ENCODE measurements at places on chromosomes 4 and X.

- no peak for DNase-seq
Observed at GRCh38 chrX:68598841-68599240, 48.6 kb upstream of the STARD8 start.

GRCh38 chr4:145656156-145656555, 23.8 kb upstream of the C4orf51 start:
- no peak for DNase-seq

GRCh38 chr4:2810388-2810787, 17.5 kb downstream of the SH3BP2 start:
- DNase-seq: no peak

DNA sequence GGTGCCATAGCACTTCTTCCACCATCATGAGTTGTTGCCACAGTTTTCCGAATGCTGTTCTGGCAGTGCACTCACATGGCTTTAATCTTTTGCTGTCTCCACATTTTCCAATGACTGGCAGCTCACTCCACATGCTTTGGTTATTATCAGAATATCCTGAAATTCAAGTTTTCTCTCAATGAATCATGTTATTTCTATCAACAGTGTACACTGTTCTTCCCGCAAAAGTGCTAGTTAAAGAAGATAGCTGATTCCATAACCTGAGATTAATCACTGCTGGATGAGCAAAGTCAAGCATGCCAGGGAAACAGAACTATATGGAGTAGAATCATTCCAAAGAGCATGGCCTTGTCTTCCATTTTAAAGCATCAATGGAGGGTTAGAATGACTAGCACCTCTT, 14.6 kb upstream of the IL13RA2 start:
- no peak for DNase-seq

GRCh38 chr4:22596409-22596808, 80.5 kb upstream of the ADGRA3 start:
- no peak for DNase-seq

GRCh38 chr4:94480362-94480951, 28.7 kb downstream of the PDLIM5 start:
- no peak for DNase-seq

- DNase-seq: no peak
Observed at GRCh38 chrX:114583646-114584374, at the start of gene HTR2C. TSS of gene HTR2C (plus strand) at chrX:114584086. CDS start at chrX:114726937, 142,851 bp downstream.

DNA sequence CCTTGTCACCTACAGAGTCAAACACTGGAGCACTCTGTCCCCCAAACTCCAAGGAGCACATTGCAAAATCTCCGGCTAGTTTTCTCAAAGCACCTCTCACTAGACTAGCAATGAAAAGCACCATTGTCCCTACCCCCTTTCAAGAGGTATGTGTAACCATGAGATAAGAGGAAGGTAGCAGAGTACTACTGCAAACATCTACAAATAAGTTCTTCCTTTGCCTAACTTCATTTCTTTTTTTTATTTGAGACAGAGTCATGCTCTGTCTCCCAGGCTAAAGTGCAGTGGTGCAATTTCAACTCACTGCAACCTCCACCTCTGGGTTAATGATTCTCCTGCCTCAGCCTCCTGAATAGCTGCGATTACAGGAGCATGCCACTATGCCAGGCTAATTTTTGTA, 17.7 kb downstream of the PPP4R3C start:
- no peak for DNase-seq

DNA sequence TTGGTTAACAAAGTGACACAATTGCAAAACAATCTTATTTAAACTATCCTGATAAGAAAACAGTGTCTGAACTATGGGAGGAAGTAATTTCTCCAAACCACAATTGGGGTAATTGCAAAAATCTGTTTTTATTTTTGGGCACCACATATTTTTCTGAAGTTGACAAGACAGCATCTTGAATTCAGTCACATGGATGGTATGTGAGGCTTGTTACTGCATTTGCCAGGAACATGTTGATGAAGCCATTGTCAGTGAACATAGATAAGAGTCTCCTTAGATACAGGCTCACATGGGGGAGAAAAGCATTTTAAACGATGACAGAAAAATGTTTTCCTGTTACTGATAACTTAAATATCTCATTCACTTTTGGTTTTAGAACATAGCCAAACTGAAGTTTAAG, 5.5 kb upstream of the USP53 start:
- DNase-seq: no peak

- DNase-seq: peak; percentile 32
Observed at GRCh38 chrX:118254611-118255010, 91.3 kb upstream of the WDR44 start.

- DNase-seq: no peak
Observed at GRCh38 chrX:153781428-153782047, 697 bp downstream of the SRPK3 start.

DNA sequence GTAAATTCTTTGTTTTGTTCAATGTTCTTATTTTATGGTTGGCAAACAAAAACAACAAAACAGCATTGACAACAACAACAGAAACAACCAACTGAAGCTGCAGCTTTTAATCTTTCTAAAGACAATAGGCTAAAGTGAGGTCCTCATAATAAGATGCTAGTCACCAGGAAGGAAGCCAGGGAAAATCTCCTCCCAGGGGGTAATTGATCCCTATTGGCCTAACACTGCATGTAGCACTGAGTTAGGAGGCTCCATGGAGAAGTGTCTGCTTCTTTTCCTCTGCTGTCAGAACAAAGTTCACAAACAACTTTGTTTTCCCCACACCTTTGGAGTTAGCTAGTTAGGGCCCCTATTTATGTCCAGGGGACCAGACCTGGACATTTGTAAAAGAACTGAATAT, 4.7 kb upstream of the LRAT start:
- no peak for DNase-seq
